ENCODE measurements at places on chromosomes 2 and 18.

- DNase-seq: no peak
Measured at GRCh38 chr18:36580266-36580665, 248.5 kb downstream of the TPGS2 start.

DNA sequence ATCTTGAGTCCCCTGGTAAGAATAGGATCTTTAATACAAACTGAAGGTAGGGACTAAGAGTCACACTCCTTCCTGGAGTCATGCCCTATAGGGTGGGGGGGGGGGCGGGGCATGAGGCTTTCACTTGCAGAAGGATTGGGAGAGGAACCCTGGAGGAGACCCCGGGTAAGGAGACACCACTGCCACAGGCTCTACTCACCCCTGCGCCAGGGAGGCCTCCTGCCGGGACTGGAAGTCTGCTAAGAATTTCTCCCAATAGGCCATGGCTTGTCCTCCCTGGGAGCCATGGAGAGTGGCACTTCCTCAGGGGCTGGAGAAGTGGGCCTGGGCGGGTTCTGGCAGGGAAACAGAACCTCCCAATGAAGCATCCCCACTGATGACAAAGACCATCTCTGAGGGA, 645.3 kb upstream of the RAB6C start:
- no peak for DNase-seq

GRCh38 chr2:65634304-65634703, 201.9 kb upstream of the SPRED2 start:
- DNase-seq: no peak

- no peak for DNase-seq
Measured at GRCh38 chr2:69285379-69285894, 101.6 kb downstream of the GFPT1 start.

GRCh38 chr2:13884291-13884976, 748.1 kb upstream of the LRATD1 start:
- peak; percentile 16 for DNase-seq

DNA sequence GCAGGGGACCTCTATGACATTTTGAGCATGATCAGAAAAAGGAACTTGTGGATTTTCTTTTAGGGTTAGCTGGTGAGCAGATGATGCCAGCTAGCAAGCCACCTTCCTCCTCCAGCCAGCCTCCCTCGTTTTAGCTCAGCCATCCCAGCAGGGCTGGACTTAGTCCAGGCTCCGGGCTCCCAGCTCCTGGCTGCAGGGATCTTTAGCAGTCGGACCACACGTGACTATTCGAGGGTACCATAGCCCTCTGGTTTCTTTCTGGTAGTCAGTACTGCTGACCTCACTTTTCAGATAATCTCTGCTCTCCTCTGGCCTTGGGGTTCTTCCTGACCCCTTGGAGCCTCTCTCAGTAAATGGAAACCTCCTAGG, 31.8 kb downstream of the NCK2 start:
- no peak for DNase-seq

- no peak for DNase-seq
Measured at GRCh38 chr2:69495008-69495407, 57.8 kb upstream of the NFU1 start.

GRCh38 chr18:7757175-7757574, 190.1 kb downstream of the PTPRM start:
- DNase-seq: no peak

DNA sequence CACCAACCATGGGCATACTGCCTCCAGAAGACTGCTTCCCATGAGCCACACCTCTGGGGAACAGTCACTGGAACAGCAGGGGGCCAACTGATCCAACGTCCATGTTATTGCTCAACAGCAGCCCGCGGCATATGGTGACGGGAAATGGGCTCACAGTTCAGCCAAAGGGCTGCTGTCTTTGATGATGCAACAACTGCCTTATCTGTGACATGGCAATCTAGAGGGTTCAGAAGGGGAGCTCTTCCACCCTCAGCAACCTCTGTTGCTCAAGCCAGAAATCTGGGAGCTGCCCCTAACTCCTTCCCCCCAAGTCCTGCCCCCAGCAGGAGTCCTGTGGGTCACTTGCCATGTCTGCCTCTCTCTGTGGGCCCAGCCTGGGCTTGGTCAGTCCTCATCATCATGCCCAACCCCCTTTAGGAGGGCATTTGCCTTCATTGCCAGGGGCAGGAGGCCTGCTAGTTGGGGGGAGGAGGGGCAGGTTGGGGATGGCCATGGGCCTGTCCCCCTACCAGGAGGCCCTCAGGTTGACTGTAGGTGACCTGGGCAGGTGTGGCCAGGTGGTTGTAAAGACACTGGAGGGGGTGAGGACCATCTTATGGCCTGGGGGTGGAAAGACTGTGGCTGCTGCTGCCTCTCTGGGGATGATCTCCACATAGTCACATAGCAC, 212.9 kb downstream of the CYP26B1 start:
- no peak for DNase-seq

- DNase-seq: no peak
Measured at GRCh38 chr2:136213836-136214235, 95.9 kb upstream of the CXCR4 start.

DNA sequence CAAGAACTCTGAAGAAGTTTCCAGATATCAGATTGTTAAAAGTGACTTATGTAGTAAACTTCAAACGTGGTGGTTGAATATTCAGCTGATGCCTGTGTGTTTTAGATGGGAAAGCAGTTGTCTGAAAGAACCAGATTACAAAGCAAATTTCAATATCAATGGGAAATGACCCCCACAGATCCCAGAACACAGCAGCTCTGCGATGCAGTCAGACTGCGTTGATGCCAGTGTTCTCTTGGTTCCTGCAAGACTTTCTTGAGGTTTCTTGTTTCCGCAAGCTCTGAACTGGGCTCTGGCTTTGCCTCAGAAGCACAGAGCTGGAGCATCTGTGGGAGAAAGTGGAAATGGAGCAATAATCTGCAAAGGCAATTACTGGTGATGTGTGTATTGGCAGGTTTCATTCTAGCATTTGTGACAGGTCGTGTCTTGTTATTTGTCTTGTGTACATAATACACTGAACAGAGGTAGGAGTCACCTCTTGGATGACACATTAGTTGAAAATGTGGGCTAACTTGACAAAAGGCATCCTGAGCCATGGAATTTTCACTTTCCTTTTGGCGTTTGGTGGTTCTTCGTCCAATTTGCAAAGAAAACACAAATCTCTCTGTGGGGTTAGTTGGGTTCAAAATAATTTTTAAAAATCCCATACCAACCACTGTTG, 10.8 kb upstream of the LYPD6B start:
- DNase-seq: no peak
